AML-193 (cell line): ENCODE measurements at places on chromosomes 6 and 20.
A peak's percentile ranks its signal among the peaks of the same experiment; 100 is the strongest.

DNA sequence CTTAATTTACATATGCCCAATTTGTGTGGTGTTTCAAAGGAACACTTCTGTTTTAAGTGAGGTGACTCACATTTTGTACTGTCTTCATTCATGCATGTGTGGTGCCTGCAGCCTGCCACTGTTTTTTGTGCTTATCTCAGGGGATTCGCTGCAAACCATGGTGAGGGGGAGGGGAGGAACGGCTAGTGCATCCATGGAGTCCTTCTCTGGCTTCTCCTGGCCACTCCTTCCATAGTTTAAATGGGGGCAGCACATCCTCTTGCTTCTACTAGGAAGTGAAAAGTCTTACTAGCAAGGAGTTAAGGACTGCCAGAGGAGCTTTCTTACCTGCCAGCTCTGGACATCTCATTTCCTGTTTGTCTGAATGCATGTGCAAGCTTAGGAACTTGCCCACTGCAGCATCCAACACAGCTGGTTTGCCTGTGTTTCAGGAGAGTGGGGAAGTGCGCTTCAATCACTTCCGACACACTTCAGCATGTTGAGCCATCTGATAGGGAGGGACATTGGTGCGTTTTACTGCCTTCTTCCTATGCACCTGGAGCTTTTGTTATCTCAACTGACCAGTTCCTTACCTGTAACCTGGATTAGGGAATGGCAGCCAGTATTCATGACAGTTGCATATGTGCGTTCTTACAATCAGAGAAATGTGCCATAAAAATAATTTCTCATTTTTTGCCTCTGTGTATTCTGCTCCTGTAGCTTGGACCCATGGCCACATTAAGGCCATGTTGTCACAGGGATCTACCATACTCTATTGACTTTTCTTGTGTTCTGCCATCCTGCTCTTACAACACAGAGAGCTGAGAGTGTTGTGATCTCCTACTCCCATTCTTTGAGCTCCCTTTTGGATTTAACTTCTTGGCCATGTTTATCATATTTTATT, 211.3 kb downstream of the ARID1B start:
- DNase-seq = no peak

- DNase-seq = no peak
Measured at GRCh38 chr6:153131037-153131981, at the start of gene RGS17. Gene RGS17, minus strand, starts transcription at chr6:153131282. Its CDS starts 87,264 bp downstream, at chr6:153044018.

GRCh38 chr6:158560836-158561320, 987 bp downstream of the TMEM181 start:
- peak; percentile 31 for DNase-seq

DNA sequence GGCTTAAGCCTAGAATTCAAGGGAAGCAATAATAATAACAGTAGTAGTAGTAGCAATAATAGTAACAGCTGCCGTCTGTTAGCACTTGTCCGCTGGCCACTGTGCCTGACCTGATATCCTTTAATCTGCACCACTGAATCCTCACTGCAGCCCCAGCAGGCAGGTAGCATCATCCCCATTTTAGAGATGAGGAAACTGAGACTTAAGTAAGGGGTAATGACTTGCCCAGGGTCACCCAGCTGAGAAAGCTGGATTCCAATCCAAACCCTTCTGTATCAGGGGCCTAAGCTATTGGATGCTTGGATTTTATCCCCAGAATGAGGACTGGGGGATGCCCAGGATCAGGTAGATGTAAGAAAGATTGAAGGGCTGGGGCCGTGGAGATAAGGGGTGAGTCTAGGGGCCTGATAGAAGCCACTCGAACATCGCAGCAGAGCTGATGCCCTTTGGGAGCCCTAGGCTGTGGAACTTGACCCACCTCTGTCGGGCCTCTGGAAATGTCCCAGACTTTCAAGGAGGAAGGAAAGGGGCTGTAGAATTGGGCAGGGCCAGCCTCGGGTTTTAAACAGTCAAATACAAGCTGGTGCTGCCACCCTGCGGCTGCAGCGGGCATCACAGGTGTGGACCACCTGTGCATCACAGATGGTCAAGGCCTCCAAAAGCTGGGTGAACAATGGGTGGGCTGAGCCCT, 102.1 kb upstream of the MYL9 start:
- DNase-seq = peak; percentile 39

DNA sequence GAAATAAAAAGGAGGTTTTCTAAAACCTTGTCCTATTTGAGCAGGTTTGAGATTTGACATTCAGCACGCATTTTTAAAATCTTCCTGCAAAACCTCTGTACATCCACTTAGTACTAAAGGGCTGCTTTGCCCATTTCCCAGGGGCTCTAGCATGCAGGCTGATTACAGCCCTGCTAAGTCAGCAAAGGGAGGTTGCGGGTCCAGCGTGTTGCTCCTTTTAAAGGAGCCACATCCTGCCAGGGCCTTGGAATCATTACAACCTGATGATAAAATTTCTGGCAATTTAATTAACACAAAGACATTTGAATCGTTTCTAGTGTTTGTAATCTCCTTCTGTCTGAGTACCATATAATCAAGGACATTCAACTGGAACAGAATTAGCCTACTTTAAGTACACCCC, 455.1 kb upstream of the CITED2 start:
- DNase-seq = no peak
